ENCODE measurements at places on chromosomes 1 and 21.

GRCh38 chr1:77336729-77337128 is 54.9 kb downstream of the AK5 start:
- DNase-seq: no peak

GRCh38 chr1:108327534-108328466 is 83.9 kb upstream of the NBPF4 start:
- no peak for DNase-seq

- no peak for DNase-seq
Observed at GRCh38 chr1:35838693-35839245, 31.0 kb downstream of the AGO4 start.

- DNase-seq: no peak
Observed at GRCh38 chr1:225958041-225958440, 17.0 kb upstream of the LEFTY2 start.

- DNase-seq: no peak
Observed at GRCh38 chr1:241362350-241362749, 5.3 kb upstream of the RGS7 start.

GRCh38 chr1:221494670-221495069 is 247.2 kb downstream of the DUSP10 start:
- no peak for DNase-seq

Measured in germinal center (tissue), 1 donor.